ENCODE measurements at places on chromosomes 12 and 14.

GRCh38 chr12:108271951-108272872, 66.9 kb downstream of the CMKLR1 start:
- DNase-seq = no peak

- no peak for DNase-seq
These were observed 78.7 kb downstream of the PRORP start for GRCh38 chr14:35201066-35201465.

DNA sequence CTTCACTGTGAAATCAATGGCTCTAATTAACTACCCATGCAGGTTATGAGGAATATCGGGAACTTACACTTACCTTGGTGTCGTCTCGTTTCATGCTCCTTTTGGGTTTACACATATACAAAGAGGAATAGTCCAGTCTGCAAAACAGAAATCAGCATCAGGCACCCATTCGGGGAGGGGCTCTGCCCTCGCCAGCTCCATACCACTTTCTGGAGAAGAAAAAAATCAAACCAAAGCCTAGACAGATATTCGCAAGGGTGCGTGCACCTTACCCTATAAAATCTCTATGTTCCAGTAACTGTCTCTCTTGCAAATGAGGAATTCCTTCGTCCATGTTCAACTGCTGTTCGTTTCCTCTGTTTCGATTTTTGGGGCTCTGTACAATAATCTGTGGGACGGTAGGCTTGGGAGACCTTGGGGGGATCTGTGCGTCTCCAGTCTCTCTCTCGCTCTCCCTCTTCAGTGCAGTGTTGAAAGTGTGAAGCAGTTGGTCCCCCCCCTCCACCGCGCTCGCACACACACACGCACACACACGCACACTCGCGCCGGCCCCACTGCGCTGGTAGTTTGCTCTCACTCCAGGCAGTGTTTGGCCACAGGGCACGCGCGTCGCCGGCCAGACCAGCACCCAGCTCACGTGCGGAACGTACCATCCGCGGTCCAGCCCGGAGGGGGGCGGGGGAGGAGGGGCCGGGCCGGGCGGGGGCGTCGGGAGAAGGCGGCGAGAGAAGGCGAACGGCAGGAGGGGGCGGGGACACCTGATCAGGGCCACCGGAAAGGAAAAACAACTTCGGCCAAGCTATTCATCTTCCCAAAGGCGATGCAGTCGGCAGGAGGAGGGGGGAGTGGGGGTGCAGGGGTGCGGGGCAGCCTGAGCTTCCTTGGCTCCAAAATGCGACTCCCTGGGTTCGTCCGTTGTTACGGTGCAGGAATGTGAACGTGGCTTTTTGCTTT, at the start of gene BHLHE41:
BHLHE41 (minus strand) TSS at position 592 of the 954 bp plus-strand sequence; CDS start at position 334, 258 bp downstream.
- DNase-seq = peak; percentile 70

- DNase-seq = no peak
These were observed 88.0 kb downstream of the TMEM132D start for GRCh38 chr12:129815846-129816245.

Data from EL (cell line).